Activated CD4-positive, alpha-beta T cell treated with anti-CD3 and anti-CD28 coated beads, Interleukin-2, amount 50 U/mL, for 1 hour (primary cell): ENCODE measurements at places on chromosomes 13 and 19.

DNA sequence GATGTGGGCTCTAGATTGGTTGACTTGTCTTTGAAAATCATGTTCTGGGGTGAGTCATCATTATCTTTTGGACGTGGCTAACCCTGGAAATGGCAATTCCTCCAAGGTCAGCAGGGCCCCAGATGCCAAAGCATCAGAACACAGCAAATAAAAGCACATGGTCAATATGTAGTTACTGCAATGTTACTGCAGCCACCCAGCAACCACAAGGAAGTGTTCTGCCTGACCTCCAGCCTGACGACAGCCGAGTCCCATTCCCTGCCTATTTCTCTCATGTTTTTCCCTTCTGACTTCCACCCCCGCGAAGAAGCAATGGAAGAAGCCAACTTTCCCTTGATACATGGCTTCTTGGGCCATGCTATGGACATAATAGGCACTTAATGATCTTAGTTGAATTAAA, 577.9 kb downstream of the IRS2 start:
- DNase-seq, result no peak

DNA sequence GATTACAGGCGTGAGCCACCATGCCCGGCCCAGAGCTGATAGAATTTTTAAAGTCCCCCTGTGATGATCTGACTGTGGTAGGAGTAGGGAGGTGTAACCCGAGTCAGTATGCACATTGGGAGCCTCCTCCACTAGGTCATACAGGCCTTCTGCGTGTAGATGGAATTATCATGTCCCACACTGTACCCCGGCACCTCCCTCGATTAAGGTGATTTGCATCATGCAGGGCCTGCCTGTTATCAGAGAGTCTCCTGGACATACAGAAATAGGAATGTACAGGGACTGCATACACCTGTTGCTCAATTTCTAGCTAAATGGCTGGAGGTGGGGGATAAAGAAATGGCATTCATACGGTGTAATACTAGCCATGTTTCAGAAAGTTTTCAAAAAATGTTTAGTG, 922 bp upstream of the ERVK3-1 start:
- no peak for DNase-seq

GRCh38 chr19:16677055-16677454, 16.1 kb downstream of the TMEM38A start:
- DNase-seq, result no peak

DNA sequence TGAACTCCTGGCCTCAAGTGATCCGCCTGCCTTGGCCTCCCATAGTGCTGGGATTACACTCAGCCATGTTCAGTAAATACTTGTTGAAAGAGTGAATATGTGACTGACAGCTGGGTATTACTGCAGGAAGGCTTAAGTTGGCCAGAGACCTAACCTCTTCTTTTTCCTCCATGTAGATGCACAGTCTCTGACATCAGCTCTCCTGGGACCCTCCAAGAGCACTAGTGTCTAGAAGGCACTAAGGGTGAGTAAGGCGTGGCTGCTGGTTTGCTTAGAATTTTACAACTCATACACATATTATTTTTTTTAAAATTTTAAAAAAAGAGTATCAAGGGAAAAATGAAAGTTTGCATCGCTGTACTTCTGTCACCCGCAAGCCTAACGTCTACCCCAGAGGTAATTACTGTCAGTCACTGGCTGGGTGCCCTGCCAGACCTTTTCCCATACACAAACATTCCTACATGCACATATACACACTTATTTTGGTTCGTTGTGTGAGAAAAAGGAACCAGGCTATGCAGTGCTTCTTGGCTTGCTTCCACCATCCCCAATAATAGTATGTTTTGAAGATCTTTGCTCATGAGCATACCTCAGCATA, 122.0 kb downstream of the SIPA1L3 start:
- no peak for DNase-seq

DNA sequence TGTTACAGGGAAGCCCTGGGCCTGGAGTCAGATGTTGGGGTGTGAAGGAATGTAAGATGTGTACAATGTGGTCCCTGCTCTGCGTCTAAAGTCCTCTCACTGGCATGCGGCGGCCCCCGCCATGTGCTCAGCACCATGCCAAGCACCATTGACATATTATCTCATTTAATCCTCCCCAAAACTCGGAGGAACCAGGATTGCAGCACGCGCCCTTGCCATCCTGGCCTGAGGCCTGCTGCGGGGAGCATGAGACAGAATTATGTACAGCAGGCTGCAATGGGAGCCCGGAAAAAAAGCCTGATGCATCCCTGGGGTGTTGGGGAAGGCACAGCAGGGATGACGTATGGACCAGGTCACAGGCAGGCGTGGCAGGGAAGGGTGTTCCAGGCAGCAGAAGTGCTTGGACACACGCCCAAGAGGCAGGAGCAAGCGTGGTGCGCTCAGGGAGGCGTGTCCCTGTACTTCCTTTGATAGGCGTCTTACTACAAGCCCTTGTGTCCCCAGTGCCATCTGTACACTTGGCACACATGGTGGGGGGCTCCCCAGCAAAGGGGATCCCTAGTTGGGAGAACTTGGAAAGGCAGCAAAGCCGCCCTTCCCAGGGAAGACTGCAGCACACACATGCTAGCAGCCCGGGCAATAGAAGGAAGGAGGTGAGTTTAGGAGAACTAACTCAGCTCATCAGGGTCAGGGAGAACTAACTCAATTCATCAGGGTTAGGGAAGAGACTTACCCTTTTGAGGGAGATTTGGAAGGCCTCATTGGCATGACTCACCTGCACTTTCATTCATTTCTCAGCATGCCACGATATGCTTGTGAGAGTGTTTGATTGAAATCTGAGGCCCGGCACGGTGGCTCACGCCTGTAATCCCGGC, 3.4 kb downstream of the EVI5L start:
- DNase-seq, result no peak

DNA sequence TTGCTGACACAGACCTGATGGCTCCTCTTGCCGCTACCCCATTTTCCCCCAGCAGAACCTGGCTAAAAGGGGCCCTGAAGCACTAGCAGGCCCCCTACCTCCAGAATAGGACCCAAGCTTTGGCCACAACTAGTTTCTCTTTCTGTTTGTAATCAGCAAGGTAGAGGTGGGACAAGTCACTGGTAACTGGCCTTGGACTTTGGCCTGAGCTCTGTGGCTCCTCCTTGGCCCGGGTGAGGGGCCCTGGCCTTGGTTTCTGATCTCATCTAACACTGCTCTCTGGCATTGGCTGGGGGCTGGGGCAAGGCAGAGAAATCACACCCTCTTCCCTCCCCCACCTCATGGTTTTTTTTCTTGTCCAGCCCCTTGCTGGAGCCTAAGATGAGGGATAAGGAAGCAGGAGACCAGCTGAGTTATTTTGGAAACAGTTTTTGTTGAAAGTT, 2.1 kb downstream of the CALM3 start:
- no peak for DNase-seq

GRCh38 chr19:45640849-45641273, 1.7 kb upstream of the EML2 start:
- DNase-seq, result peak; percentile 11

- DNase-seq, result no peak
These were observed 13.5 kb upstream of the CCDC97 start for GRCh38 chr19:41296433-41296871.

GRCh38 chr13:114174529-114174961, 4.5 kb upstream of the CFAP97D2 start:
- DNase-seq, result no peak

- no peak for DNase-seq
These were observed 3.0 kb downstream of the SIGLEC9 start for GRCh38 chr19:51127755-51128154.

DNA sequence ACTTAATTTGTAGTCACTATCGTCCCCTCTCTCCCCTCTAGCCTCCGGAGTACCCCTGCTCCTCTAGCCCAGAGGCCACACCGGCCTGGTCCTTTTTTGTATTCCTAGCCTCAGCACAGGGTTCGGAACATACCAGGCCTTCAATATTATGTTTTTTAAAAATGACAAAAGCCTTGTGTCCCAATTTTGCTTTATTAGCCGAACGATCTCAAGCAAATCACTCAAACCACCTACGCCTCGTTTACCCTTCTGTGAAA, 463 bp upstream of the POMP start:
- no peak for DNase-seq

GRCh38 chr19:55930996-55931515, 1.1 kb downstream of the NLRP13 start:
- no peak for DNase-seq

GRCh38 chr19:5914946-5915781, 1.1 kb downstream of the CAPS start:
- DNase-seq, result no peak

- DNase-seq, result no peak
These were observed 24.1 kb downstream of the CLEC4M start for GRCh38 chr19:7787141-7787540.
